ENCODE measurements at places on chromosomes 7 and 10.

GRCh38 chr10:58674251-58674650 is 161.6 kb downstream of the BICC1 start:
- no peak for DNase-seq

DNA sequence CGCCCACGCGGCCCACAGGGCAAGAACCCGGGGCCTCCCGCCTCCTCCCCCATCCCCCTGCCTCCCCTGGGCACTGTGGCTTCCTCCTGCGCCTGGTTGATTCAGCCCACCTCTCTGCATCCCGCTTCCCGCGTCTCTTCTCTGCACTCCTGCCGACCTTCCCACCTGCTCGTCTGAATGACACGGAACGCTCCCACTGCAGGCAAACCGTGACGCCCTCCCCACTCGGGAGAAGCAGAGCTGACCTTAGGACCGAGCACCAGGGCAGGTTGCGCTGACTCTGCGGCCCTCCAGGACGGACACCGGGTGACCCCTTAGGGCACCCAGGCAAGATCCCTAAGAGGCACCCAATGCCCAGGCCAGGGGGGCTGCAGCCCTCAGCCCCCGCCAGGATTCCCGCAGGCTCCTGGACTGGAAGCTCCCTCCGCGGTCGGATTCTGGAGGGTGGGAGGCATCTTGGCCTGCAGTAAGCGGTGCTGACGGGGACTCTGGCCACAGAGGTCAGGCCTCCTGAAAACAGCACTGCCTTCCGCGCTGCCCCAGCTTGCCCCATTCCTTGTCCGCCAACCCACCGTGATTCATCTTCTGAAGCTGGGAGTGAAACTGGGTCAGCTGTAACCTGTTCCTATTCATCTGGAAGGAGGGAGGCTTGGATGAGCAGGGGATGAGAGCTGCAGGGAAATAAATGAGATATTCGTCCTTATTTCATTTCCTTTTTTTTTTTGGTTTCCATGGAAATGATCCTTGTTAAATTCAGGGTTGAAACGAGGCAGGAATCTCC is 990 bp downstream of the CALML3 start:
- DNase-seq = no peak

- no peak for DNase-seq
Measured at GRCh38 chr7:139844779-139845442, 15.8 kb downstream of the TBXAS1 start.

DNA sequence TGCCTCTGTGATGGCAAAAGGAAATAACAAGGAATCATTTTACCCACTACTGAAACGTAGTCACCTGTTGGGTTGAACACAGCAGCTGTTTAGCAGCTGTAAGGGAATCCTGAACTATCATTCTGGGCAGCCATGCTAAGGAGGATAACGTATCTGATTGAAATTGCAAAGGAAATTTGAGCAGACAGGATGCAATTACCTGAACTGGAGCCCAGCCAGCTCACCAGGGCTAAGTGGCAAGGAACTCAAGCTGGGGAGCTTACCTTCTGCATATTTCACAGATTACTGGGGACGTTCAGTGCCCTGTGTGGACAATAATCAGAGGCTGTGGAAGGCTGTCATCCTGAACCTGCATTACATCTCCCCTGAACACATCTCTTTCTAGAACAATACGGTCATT is 650.5 kb downstream of the SORCS3 start:
- no peak for DNase-seq

GRCh38 chr10:15253951-15254807 is 85.7 kb upstream of the NMT2 start:
- DNase-seq = no peak

- DNase-seq = peak; percentile 1
Measured at GRCh38 chr10:86207226-86207625, 159.4 kb downstream of the GRID1 start.

GRCh38 chr10:67242528-67242927 is 316.7 kb downstream of the LRRTM3 start:
- DNase-seq = no peak

DNA sequence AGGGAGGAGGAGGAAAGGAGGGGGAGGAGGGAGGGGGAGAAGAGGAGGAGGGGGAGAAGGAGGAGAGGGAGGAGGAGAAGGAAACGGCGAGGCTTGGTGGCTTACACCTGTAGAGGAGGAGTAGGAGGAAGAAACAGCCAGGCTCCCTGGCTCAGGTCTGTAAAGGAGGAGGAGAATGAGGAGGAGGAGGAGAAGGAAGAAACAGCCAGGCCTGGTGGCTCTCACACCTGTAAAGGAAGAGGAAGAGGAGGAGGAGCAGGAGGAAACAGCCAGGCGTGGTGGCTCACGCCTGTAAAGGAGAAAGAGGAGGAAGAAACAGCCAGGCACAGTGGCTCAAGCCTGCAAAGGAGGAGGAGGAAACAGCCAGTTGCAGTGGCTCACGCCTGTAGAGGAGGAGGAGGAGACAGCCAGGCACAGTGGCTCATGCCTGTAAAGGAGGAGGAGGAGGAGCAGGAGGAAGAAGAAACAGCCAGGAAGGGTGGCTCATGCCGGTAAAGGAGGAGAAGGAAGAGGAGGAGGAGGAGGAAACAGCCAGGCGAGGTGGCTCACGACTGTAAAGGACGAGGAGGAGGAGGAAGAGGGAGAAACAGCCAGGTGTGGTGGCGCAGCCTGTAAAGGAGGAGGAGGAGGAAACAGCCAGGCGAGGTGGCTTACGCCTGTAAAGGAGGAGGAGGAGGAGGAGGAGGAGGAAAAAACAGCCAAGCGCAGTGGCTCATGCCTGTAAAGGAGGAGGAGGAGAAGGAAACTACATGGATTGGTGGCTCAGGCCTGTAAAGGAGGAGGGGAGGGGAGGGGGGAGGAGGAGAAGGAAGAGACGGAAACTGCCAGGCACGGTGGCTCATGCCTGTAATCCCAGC is 14.9 kb upstream of the CRCP start:
- peak; percentile 43 for DNase-seq

- DNase-seq = no peak
Measured at GRCh38 chr7:18590744-18591340, 95.3 kb downstream of the HDAC9 start.

- no peak for DNase-seq
Measured at GRCh38 chr7:134155206-134155605, 28.1 kb downstream of the LRGUK start.

GRCh38 chr7:548401-548800 is 28.8 kb upstream of the PDGFA start:
- DNase-seq = no peak

GRCh38 chr7:128017862-128018845 is 13.1 kb downstream of the LRRC4 start:
- DNase-seq = no peak

- DNase-seq = no peak
Measured at GRCh38 chr10:5443429-5443828, 31.1 kb downstream of the NET1 start.

DNA sequence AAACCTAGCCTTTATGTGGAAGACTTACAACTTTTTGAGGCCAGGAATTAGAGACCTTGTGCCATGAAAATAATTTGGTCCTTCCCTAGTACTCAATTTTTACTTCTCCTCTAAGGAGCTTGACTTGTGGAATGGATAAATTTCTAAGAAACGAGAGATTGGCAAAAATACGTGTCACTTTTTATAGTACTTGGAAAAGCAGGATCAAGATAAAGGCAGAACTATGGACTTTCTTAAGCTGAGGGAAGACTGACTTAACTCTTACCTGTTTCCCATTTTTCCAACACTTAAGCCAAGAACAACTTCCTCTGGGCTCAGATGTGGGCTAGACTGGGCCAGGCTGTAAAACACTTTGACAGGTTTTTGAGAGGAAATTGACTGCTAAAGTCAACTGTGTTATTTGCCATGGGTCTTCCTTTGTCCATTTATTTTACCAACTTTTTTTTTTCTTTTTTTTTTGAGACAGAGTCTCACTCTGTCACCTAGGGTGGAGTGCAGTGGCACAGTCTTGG is 2.0 kb upstream of the WBP1L start:
- DNase-seq = no peak

- no peak for DNase-seq
Measured at GRCh38 chr10:101055411-101055810, 6.4 kb upstream of the KAZALD1 start.

GRCh38 chr7:123643495-123644441 is 11.9 kb upstream of the LMOD2 start:
- DNase-seq = peak; percentile 38

DNA sequence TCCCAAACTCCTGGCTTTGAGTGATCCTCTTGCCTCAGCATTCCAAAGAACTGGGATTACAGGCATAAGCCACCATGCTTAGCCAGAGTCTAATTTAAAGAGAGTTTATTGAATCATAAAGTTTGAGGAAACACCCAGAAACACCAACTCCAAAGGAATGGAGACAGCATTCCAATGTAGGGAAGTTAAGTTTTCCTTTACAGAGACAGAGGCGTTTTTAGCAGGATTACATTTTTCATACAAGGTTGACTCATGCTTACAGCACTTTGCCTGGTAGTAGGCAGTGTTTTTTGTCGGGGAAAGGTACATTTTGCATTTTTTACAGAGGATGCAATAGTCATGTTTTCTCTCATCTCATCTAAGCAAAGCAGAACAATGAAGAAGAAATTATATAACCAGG is 18.9 kb upstream of the OPN4 start:
- DNase-seq = no peak

DNA sequence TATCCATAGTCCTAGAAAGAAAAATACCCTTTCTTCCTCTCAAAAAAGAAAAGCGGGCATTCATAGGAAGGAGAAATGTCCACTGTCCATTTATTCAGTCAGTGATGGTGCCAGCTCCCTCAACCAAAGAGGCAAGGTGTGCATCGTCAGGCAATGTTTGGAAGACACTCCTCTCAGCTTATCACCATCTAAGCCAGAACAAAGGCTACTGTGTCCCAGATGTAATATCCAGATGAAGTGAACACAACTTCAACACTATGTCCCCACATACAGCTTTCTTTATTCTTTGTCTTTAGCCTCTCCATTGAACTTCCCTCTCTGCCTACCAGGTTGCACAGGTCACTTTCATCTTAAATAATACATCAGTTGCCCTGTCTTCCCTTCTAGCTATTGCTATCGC is 131.4 kb upstream of the RNF32 start:
- no peak for DNase-seq

DNA sequence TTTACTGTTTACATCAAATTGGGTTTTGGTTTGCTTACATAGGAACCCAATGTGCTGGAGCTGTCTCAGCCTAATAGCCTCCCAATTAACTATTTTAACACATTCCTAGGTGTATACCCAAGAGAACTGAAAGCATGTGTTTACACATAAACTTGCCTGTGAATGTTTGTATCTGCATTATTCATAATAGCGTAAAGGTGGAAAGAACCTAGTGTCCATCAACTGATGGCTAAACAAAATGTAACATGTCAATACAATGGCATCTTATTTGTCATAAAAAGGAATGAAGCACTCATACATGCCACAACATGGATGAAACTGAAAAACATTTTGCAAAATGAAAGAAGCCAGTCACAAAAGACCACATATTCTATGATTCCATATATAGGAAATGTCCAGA is 160.6 kb upstream of the EEPD1 start:
- DNase-seq = no peak

DNA sequence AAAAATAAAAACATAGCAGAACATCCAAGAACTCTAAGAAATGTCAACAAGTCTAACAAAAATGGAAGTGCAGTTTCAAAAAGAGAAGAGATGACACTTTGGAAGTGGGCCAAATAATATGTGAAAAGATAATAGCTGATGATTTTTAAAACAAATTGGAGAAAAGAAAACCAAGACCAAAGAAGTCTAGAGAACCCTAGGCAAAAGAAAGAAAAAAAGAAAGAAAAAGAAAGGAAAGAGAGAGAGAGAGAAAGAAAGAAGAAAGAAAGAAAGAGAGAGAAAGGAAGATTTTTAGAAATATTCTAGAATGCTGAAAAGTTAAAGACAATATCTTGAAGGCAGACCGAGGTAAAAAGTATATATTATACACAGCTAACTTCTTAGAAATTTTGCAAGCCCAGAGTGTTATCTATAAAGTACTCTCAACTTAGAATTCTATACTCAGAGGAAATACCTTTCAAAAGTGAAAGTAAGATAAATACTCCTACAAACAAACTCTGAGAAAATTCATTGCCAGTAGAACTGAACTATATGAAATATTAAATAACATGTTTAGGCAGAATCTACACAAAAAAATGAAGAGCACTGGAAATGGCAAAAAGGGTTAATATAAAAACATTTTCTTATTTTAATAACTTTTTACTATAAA is 138.7 kb upstream of the SMIM30 start:
- DNase-seq = no peak

DNA sequence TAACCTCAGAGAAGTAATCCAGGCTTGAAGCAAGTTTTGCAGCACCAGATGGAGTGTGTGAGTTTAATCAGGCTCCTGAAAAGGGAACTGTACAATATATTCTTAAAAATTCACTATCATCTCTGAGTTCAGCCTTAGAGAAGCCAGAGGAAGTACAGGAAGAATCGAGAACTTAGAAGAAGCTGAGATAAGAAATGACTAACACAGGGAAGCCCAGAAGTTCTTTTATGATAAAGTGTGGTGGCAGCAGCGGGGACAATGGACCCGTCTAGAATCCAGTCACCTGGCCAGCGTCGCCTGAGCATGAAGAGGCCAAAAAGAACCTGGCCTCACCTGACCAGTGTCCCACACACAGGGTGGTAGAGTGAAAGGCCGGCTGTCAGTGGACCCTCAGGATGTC is 161.0 kb downstream of the USP6NL start:
- DNase-seq = no peak

GRCh38 chr10:104300736-104301292 is 31.8 kb downstream of the GSTO2 start:
- no peak for DNase-seq

- DNase-seq = no peak
Measured at GRCh38 chr10:124211921-124212320, 118.5 kb upstream of the CHST15 start.

Data from WTC11 (cell line).